NCI-H2171 treated with DMSO at 0.1 percent for 48 hours (cell line): ENCODE measurements at places on chromosomes 7 and 10.

DNA sequence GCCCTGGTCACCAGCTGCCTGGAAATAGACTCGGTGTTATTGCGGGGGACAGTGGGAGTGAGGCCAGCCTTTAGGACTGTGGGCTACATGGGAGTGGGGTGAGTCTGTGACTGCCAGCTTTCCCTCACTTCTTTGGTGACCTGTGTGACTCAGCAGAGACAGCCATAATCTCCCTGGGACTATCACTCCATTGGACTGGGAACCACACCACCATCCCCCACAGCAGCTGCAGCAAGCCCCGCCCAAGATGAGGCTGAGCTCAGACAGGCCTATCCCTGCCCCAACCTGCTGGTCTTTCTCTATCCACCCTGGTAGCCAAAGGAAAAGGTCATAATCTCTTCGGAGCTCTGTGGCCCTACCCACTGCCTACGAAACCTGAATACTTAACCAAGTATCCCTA is 263.2 kb downstream of the FZD1 start:
- no peak for DNase-seq

DNA sequence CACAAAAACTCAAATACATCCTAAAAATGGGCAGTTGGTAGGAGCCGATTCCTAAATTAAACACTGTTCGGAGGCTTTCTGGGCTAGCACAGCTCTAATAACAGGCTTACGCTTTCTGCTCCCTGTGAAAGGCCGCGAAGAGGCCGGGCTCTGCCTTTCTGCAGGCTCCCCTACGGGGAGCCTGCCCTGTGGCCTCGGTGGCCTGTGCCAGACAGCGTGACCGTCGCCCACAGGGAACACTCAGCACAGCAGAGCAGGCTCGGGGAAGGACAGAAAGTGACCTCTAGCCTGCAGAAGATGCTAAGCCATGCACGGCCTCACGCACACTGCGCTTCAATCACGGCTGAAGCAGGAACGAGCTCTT is 64.2 kb downstream of the DIP2C start:
- DNase-seq: no peak

GRCh38 chr10:91556691-91557566 is 75.9 kb downstream of the PPP1R3C start:
- DNase-seq: no peak

GRCh38 chr7:66894463-66895080 is 26.5 kb upstream of the TMEM248 start:
- DNase-seq: no peak

DNA sequence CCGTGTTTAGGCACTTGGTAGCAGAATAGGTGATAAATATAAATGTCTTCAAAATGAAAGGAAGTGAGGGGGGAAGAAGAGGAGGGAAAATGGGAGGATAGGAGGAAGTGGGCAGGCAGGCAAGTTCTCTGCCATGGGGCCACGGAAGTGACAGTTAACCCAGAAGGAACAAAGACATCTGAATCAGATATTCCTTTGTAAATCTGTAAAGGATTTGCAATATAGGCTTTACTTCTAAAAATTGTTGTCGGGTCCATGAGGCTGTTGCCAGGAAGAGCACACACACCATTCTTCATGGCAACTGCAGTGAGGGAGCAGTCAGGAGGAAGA is 23.7 kb upstream of the RASSF4 start:
- DNase-seq: no peak

- DNase-seq: peak; percentile 18
Observed at GRCh38 chr7:74025146-74025545, 2.8 kb upstream of the ELN start.

GRCh38 chr7:148852272-148852671 is 31.8 kb downstream of the EZH2 start:
- no peak for DNase-seq

- DNase-seq: no peak
Observed at GRCh38 chr10:21261842-21262294, 263.6 kb downstream of the SKIDA1 start.

GRCh38 chr7:157423348-157423747 is 86.5 kb downstream of the DNAJB6 start:
- DNase-seq: no peak

DNA sequence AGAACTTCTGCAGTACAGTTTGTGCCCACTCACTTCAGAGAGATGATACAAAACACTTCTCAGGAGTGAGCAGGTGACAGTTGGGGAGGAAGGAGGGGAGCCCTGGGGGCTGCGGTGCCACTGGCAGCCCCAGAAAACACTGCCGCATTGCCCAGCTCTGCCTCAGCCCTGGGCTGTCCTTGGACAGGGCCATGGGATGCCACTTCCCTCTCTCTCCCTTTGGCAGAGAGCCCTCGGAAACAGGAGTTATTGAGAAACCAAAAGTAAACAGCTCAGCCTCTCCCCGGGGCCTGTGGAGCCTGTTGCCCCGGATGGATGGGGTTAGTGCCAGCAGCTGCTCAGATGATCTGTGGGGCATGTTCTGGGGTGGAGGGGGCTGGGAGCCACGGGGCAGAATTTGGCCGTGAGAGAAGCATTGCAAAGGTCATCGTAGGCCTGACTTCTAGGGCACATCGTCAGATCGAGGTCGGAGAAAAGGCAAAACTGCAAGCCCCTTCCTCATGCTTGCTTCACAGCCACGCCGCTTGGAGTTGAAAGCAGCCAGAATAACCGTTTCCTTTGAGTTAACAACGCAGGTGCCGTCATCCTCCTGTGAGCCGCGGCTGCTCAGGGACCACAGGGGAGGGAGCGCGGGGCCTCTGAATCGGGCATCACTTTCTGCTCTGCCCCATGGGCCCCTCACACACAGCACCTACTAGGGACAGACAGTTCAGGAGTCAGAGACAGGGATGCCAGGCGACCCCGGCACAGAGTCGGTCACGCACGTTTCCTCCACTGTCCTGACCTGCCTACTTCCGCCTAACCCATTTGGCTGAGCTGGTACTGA is 256.4 kb downstream of the CAMK1D start:
- peak; percentile 58 for DNase-seq

DNA sequence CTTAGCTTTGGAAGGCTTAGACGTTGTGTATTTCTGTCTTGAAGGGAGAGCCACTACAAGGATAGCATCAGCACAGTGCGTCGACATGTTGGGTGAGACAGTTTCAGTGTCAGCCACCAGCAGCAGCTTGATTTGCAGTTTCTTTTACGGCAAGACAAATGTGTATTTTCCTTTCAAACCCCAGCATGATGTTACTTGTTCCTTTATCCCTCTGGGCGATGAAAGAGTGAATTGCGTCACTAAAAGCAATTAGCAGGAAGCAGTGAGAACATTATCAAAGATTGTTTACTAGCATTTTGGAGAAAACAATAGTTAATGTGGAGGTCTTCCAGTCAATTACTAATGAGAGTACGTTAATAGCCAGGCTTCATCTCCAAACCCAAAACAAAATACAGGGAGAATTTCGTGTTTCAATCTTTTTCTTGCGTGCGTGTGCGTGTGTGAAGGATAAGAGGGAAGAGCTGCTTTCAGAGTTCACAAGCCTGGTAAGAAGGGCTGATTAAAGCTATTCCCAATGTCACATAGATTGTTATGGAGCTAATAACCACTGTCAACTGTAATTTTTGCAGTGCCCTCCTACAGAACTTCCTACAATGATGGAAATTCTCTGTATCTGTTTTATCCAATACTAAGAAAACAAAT is 157.1 kb upstream of the AOAH start:
- DNase-seq: no peak

DNA sequence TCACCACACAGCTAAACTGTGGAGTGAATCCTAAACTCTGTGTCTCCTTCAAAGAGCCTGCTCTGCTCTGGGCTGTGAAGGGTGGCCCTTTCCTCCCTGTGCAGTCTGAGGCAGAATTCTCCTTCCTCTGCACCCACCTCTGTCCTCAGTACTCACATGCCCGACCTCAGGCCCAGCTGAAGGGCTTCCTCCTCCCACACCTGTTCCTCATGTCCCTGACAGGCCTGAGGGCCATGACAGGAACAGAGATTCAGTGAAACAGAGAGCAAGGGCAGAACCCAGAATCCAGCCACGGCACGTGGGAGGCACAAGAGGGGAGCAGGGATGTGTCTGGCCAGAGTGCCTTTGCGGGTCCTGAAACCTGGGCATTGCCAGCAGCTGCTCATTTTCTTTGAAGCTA is 13.9 kb downstream of the CREB3L2 start:
- no peak for DNase-seq

DNA sequence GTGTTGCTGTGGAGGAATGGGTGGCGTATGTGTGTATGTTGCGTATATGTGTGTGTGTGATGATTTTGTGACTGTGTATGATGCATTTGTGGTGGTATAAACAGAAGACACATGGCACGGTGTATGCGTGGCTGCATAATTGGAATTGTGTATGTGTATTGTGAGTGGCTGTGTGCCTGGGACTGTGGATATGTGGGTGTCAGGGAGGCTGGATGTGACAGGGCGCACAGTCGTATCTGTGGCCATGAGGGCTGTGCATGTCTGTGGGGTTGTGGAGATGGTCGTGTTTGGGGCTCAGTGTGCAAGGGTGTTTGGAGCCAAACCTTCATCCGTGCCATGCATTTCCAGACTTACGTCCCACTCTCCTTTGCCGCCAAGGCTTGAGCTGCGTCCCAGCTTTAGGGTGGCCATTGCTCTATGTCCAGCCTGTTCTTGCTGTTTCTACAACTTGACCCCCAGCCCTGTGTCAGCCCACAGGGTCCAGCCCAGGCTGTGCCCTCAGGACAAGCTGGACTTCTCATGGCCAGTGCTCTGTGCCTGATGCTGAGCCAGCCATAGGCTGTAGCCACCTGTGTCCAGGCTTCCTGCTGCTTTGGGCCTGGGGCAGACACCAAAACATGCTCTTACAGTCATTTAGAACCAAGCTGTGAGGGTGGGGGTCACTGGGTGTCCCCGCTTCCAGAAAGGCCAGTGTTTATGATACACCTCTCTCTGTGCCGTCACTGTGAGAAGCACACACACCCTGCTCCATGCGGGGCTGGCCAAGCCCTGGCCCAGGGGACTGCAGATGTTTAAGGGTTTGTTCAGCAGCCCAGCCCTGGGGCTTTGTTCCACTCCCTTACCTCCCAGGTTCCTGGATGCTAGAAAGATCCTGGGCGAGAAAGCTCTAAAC is 127.6 kb downstream of the NEURL1 start:
- DNase-seq: no peak

- DNase-seq: no peak
Observed at GRCh38 chr7:7519528-7519927, 16.1 kb downstream of the COL28A1 start.

- no peak for DNase-seq
Observed at GRCh38 chr7:44743750-44744149, 4.9 kb upstream of the ZMIZ2 start.

GRCh38 chr10:70379581-70380176 is 2.7 kb downstream of the LRRC20 start:
- DNase-seq: no peak

DNA sequence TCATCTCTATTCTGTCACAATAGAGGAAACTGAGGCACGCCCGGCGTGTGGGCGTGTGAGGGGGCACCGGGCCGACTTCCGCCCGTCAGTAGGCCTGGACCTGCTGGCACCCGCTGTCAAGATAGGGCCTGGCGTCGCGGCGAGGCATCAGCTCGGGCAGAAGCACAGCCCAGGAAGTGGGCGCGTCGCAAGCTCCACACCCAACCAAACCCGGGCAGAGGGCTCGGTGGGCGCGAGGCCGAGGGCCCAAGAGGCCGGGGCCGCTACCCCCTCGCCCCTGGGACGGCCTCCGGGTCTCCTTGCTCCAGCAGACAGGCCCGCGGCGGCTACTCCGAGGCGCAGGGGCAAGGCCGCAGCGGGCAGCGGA is 91.2 kb downstream of the SPAG6 start:
- DNase-seq: no peak

GRCh38 chr7:91603707-91604106 is 276.8 kb downstream of the MTERF1 start:
- peak; percentile 90 for DNase-seq

DNA sequence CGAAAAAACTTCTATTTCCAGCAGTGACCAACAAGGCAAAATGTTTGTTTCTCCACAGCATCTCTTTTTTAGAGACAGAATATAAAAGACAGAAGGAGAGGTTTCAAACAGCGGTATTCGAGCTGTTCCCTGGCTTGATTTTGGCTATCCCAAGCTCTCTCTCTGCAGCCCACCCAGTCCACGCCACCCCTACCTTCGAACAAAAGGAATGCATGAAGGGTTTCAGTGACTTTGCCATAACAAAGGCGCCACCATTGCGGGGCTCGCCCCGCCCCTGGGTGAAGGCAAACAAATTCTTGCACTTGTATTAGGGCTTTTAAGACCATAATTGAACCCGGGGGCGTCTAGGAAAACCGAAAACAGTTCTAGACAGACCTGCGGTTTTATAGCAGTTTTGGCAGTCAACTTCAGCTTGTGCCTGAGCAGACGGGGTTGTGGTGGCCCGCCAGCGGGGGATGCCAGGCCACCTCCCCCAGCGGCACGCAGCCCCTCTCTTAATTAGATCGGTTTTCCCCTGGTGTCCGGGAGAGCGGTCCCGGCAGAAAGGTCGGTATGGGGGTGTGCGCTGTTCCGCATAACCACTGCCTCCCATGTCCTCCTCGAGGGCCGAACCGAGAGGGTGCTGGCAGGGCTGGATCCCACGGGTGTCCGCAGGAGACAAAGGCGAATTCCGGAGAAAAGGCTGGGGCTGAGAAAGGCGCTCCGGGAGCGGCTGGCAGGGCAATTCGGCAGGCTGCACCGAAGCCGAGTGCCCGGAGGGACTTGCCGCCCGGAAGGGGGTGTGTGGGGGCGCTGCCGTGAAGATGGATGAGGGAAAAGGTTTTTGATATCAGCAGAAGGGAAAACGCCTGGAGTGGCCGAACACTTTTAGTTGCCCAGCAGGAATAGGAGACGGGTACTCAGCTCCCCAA is 2.7 kb upstream of the HOXA11 start:
- DNase-seq: no peak

GRCh38 chr7:51005074-51005473 is 222.4 kb upstream of the GRB10 start:
- no peak for DNase-seq

GRCh38 chr10:120883071-120883470 is 31.9 kb downstream of the WDR11 start:
- DNase-seq: no peak

DNA sequence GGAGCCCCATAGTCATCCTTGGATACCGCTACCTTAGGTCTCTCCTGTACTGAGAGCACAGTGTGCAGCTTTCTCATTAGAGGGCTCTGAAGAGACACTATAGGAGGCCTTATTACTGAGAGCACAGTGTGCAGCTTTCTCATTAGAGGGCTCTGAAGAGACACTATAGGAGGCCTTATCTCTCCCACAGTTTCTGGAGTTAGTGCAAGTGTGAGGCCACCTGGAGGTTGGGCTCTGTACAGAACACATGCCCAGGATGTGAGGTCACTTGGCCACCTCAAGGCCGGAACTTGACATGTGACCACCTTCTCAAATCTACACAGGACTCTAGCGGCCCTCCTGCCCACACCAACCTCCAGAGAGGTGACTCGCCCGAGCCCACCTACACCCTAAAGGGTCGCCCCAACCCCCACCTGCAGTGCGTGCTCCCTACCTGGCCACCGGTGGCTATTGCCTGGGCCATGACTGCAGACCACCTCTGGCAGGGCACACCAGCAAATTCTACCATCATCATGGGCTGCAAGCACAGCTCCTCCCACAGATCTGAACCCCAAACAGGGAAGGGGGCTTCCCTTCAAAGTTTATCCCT is 24.6 kb downstream of the FRMPD2 start:
- no peak for DNase-seq

- DNase-seq: no peak
Observed at GRCh38 chr10:22606164-22606614, 108.2 kb downstream of the PIP4K2A start.
